SK-N-MC (cell line): ENCODE measurements at places on chromosomes 11 and 22.

- DNase-seq: no peak
These were observed 42.3 kb downstream of the PC start for GRCh38 chr11:66915866-66916265.

DNA sequence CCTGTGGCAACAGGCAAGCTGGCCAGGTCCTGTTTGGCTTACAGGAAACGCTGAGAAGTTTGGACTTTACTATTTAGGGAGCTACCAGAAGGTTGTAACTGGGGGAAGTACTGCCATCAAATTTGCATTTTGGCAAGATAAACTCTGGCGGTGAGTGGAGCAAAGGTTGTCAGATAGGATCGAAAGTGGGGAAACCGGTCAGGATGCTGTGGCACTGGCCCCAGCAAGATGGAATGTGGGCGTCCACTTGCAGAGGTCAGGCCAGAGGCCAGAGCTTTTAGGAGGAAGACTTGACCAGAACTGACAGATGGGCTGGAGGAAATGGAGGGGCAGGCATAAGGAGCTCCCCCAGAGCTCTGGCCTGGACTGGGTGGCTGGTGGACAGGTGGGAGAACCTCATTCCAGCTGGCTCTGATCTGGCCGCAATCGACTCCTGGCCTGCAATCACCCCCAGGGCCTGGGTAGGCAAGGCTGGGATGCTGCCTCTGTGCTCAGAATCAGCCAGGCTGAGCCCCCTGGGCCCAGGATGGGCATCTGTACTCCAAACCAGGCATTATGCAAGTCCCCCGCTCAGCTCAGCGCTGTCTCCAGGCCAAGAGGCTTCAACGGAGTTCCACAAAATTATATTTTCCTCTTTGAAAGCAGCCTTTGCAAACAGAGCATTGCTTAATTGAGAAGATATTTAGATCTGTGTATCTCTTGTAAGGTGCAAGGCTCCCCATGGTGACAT lies 178.3 kb upstream of the NECTIN1 start:
- no peak for DNase-seq

DNA sequence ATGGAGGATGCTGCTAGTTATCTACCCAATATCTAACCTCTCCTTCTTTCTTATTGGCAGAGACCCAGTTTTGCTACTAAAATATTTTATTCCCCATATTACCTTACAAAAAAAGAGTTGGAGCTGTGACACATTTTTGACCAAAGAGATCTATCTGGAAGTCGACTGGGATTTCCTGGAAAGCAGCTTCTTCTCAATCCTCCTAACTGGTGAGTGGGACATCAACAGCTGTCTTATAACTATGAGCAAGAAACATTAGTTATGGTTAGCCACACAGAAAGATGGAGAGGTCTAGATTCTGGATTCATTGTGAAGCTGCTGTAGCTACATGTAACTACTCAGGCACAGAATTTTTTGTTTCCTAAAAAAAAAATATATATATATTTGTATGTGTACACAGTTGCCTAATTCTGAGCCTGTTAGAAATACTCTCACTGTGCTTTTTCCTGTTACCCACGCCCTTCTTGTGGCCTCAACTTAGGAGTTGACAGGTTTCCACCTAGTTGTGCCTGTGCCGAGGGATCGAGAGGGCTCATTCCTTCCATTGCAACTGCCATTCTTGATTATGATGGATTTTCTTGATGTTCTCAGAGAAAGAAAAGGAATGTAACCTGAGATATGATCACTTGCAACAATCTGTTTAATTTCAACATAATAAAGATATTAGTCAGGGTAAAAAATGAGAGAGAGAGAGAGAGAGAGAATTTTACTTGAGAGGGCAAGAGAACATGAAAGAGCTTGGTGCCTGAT lies 142.0 kb downstream of the SLC17A6 start:
- DNase-seq: no peak

DNA sequence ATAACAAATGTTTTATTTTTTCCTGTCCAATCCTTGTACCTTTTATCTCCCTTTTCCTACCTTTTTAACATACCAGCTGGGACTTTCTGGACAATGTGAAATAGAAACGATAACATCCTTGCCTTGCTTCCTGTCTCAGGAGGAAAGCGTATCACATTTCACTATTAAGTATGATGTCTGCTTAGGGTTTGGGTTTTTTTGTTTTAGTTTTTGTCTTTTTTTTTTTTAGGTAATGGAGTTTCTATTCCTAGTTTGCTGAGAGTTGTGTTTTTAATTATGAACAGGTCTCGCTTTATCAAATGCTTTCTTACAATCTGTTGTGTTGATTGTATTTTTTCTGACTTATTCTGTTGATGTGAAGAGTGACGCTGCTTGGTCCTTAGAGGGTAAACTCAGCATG lies 64.2 kb upstream of the KCNQ1OT1 start:
- no peak for DNase-seq

DNA sequence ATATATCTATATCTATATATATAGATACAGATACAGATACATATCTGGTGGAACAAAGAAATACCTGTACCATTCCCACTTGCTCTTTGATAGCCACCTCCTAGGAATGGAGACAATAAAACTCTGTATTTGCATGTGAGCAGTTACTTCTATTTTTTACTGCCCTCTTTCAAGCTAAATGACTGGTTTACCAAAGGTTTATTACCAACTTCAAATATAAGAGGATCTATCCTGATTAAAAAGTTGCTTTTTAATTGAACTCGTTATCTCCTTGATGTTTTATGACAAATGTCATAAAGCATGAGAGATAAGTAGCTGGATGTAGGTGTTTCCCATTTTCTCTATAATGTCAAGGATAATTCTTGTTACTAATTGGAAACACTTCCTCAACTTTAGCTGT lies 21.7 kb upstream of the GRIK4 start:
- no peak for DNase-seq

- DNase-seq: no peak
These were observed 33.1 kb downstream of the EIF3F start for GRCh38 chr11:8020244-8020597.

GRCh38 chr22:29838599-29838956 lies 504 bp upstream of the ASCC2 start:
- DNase-seq: no peak

DNA sequence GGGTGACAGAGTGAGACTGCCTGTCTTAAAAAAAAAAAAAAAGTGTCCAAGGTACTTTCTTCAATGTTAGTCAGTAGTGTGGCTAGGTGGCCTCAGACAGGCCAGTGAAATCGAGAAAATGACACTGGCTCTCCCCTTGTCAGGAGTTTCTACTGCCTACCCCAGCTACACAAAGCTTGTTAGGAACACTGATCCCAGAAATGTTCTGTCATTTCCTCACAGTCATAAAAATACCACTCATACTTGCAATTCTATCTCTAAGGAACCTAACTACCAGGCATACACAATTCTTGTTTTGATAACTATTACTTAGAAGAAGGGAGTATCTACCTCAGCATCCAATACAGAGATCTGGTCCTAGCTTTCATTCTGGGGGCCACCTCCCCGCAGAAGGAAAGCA lies 31.3 kb downstream of the ATP6V1E1 start:
- no peak for DNase-seq

DNA sequence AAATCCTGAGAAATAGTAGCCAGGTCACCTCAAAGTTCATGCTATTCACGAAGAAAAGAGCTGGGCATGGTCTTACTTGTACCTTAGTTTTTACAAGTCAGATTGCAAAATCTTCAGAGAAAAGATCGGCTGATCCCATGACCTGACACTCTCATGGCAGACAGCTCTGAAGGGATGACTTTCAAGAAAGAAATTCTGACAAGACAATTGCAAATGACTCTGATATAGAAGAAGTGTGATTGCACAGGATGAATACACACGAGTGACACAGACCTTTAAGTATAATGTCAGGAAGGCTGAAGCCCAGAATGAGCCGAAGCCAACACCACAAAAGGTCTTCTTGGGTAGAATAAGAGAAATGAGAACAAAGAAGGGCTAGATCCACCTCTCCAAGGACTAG lies 59.4 kb upstream of the DRD2 start:
- no peak for DNase-seq

DNA sequence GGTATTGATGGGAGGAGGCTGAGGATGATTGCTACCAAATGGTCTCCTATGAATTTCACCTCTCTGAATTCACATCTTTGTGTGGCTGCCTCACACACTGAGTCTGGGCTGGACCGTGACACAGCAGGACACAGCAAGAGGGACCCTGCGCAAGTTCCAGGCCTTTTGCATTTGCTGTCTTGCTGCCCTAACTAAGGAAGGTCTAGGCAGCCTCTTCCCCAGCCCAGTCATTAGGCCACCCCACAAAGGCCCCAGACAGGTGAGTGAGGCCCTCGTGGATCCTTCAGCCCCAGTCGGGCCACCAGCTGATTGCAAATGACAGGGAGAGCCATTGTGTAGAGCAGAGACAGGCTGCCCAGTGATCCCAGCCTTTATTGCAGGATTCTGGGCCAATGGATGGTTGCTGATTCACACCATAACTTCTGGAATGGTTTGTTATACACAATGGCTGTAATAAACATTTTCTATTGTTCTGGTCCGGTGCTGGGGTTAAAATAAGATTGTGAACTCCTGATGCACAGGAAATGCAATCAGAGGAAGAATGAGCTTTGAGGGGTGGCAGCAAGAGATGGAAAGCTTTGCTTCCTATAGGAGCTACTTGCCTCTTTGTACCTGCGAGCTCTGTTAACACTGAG lies 28.5 kb upstream of the CSNK2A3 start:
- DNase-seq: no peak
